Placental pericyte (primary cell): ENCODE measurements at places on chromosomes 5 and 9. TPM values are rescaled to one million over a fixed set of nuclear protein-coding genes. Genes with fewer than 3 reads are reported as not detected.

PCDHGA2 gene
- total RNA-seq, result 2.0 and 6.3 TPM in 2 replicates

CCNG1 gene
- 220 and 434 TPM in 2 replicates for total RNA-seq

ALDH1A1 gene
- 0.29 and 3.5 TPM in 2 replicates for total RNA-seq

TAF11L5 gene
- not detected in 2 replicates for total RNA-seq

ENTPD2 gene
- total RNA-seq, result not detected in 2 replicates

CARD9 gene
- 3.9 and 12.9 TPM in 2 replicates for total RNA-seq

RLN2 gene
- total RNA-seq, result not detected in 2 replicates

ASPN gene
- total RNA-seq, result 0.44 and 0.57 TPM in 2 replicates

PCDHB9 gene
- total RNA-seq, result 0.14 TPM in 1 of 2 replicates, not detected in the other

CDKN2B-AS1 gene
- 4.6 and 9.2 TPM in 2 replicates for total RNA-seq

ARHGAP26 gene
- 2.6 and 3.1 TPM in 2 replicates for total RNA-seq

PCDHGA4 gene
- 5.0 and 6.1 TPM in 2 replicates for total RNA-seq

PHF19 gene
- 20.1 and 67.6 TPM in 2 replicates for total RNA-seq

ERGIC1 gene
- 73.3 and 166 TPM in 2 replicates for total RNA-seq

MELK gene
- 4.4 and 57.0 TPM in 2 replicates for total RNA-seq

RNF180 gene
- total RNA-seq, result 1.0 and 1.3 TPM in 2 replicates

PRLR gene
- total RNA-seq, result 0.22 and 4.7 TPM in 2 replicates

SCGB3A2 gene
- total RNA-seq, result not detected in 2 replicates

SPATA6L gene
- total RNA-seq, result 0.22 and 0.43 TPM in 2 replicates

MAT2B gene
- total RNA-seq, result 45.5 and 90.9 TPM in 2 replicates

CCIN gene
- 0.22 and 3.4 TPM in 2 replicates for total RNA-seq

SHC3 gene
- total RNA-seq, result 2.4 and 15.3 TPM in 2 replicates

HAVCR2 gene
- 0.22 TPM in 1 of 2 replicates, not detected in the other for total RNA-seq

NEURL1B gene
- total RNA-seq, result 0.44 and 2.4 TPM in 2 replicates

ZNF483 gene
- total RNA-seq, result 0.44 and 0.86 TPM in 2 replicates

SEMA4D gene
- total RNA-seq, result under 0.01 TPM in 1 of 2 replicates, not detected in the other

KLHL3 gene
- total RNA-seq, result 2.7 and 2.8 TPM in 2 replicates
